ENCODE measurements at places on chromosomes 12 and 14.

GRCh38 chr12:113241191-113242025 lies 20.1 kb downstream of the TPCN1 start:
- DNase-seq = peak; percentile 98

GRCh38 chr14:38138473-38139138 lies 69.1 kb upstream of the SSTR1 start:
- no peak for DNase-seq

GRCh38 chr12:115401761-115402160 lies 717.8 kb upstream of the TBX3 start:
- DNase-seq = no peak

DNA sequence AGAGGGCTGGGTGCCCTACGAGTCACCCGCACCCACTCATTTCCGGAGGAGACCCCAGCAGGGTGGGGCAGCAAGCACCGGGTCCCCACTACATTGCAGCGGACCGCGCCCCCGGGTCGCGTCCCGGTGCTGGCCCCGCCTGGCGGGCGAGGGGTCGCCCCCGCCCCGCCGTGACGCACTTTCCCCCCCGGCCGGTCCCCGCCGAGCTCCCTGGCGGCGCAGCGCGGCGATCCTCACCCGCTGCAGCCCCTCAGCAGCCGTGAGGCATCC lies 106.1 kb downstream of the PRICKLE1 start:
- no peak for DNase-seq

DNA sequence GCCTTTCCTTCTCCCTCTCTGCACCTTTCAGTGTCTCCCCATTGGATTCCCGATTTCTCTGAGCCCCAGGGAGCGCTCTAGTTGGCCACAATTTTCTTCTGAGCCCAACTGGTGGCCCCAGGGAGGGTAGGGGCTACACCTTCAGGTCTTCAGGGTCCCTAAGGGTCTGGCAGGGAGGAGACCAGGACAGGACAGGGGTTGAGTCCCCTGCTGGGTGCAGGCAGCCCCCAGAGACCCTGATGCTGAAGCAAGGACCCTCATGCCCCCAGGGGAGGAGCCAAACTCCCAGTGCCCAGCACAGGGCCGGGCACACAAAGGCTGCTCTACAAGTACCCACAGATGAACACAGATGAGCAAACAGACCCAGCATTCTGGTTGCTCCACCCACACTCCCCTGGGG lies 12.7 kb downstream of the FOXN4 start:
- DNase-seq = no peak

- DNase-seq = peak; percentile 51
These were observed 181.1 kb upstream of the HIF1A start for GRCh38 chr14:61513986-61514830.

GRCh38 chr14:67137744-67138371 lies 51.4 kb upstream of the GARIN2 start:
- DNase-seq = peak; percentile 15

DNA sequence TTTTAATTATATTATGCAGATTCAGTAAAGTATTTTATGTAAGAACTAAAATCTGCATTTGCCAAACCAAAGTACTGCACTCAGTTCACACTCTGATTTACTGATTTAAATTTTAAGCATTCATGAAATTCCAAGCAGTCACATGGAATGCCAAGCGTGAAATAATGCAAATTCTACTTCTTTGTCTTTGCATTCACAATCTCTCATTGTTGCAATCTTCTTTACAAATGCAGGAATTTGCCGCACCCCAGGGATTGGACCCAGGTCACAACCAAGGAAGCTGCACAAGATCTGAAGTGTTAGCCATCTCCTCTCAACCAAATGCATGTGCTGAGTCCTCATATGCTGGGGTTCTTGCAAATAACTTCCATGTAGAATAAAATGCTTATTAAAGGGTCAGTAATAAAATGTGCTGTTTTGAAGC lies 71.9 kb downstream of the TUNAR start:
- no peak for DNase-seq

DNA sequence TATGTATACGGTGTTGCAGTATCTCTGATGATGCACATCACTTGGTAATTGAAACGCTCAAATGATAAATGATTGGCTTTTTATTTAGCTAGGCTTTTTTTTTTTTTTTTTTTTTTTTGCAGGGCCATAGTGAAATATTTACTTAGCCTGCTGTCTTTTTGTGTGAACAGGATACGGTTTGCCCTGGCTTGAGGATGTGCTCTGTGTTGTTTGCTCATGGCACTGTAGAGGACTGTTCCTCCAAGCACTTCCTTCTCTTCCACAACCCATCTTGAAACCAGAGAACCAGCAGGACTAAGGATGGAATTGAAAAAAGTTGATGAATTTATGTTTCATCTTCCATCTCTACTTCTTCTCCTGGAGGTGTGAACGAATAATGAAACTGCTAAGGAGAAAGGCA lies 15.5 kb upstream of the SSPN start:
- DNase-seq = no peak

- peak; percentile 36 for DNase-seq
These were observed 73.0 kb downstream of the RMST start for GRCh38 chr12:97535582-97535981.

DNA sequence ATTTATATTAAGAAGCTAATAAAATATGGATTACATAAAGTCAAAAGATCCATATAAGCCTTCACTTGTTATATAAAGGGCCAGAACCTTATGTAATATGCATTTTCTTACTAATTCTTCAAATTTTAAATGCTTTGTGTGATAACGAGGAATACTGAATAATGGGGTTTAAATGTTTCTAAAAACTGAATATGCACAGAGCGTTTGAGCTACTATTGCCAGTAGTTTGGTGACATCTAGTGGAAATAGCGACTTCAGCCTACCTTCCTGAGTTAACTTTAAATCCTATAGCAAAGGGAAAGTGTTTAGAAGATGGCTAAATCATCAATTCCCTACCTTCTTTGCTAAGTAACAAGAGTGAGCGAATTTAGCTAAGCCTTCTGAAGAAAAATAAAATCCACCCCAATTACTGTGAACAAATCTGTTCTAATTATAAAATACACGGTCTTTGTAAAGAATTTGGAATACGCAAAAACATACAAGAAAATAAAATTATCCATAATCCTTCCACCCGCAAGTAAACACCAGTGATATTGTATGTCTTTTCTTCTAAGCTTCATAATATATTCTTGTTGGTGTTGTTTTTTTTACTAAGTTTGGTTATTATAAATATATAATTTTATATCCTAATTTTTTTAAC lies 115.5 kb upstream of the G2E3 start:
- DNase-seq = peak; percentile 36

DNA sequence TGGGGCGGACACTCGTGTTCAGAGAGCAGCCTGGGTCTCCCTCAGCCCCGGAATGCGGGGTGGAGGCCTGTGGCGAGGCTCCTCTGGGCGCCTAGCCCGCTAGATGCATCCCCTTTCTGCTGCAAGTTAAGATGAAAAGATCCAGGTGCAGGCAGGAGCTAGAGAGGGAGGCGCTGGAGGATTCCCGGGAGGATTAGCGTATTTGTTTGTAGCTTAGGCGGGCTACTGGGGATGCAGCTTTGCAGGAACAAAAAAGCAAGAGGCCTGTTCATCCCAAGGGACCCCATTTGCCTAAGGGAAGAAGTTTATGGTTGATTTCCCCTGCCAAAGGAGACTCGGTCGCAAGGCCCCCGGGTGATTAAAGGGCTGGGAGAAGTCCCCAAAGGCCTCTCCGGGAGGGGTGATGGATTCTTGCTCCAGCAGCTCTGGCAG lies 824 bp downstream of the CCDC177 start:
- no peak for DNase-seq

DNA sequence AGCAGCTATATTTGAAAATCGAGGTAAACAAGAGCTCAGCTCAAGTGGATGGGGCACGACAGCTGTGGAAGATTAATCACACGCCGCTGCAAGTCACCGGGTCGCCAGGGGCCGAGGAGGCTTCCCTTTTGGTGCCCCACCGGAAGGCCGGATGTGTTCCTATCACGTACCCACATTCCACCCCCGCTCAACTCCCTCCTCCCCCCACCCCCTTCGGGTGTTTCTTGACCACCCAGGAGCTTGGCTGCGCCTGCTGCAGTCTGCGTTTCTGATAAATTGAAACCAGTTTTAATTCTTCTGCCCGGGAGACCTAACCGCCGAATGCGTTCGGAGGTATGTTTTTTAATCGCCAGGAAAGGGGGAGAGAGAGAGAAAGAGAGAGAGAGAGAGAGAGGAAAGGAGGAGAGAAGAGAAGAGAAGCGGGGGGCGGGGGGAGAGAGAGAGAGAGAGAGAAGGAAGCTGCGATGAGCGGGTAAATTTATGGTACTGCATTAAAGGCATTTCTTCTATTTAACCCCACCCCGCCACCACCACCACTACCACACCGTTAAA lies 1.8 kb downstream of the SLC8A3 start:
- DNase-seq = peak; percentile 2

- no peak for DNase-seq
These were observed 251.2 kb downstream of the GXYLT1 start for GRCh38 chr12:41893491-41893890.

- peak; percentile 58 for DNase-seq
These were observed 303.5 kb upstream of the NPAS3 start for GRCh38 chr14:32635061-32635719.

DNA sequence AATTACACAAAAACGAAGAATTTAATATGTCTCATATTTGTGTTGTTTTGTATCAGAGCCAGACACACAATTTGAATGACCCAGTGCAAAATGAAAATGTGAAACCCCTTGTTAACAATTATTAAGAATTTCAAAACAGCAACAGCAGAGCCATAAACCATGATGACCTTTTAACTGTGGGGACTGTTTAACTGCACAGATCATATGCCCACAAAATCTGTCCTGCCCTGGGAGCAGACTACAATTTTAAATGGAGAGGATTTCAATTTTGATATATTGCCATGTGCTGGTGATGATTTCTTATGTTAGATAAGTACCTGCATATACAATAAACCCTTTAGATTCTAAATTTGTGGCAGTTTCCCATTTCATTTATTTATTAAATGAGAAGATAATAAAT lies 455.5 kb upstream of the MGAT4C start:
- DNase-seq = no peak

GRCh38 chr14:79906994-79907393 lies 304.3 kb downstream of the DIO2 start:
- DNase-seq = no peak

GRCh38 chr12:31954925-31955858 lies 4.0 kb upstream of the RESF1 start:
- DNase-seq = no peak

GRCh38 chr12:50182461-50182860 lies 15.3 kb upstream of the CERS5 start:
- no peak for DNase-seq

- peak; percentile 35 for DNase-seq
These were observed 9.2 kb upstream of the TMEM117 start for GRCh38 chr12:43826681-43827080.

DNA sequence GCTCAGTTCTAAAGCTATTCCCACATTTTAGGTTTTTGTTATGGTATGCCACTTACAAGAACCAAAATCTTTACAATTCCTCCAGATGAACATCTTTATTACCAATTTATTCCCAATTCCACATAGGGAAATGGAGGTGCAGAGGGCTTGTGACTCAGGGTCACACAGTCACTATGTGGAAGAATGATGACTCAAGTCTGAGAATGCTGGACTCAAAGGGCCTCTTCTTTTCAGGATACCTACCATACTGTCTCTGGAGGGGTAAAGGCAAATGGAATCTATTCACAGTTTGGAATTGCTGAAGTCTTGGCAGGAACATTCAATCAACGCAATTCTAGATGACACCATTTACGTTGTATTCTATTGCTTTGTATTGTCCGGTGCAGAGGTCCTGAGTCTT lies 48.2 kb upstream of the MANSC4 start:
- peak; percentile 6 for DNase-seq

DNA sequence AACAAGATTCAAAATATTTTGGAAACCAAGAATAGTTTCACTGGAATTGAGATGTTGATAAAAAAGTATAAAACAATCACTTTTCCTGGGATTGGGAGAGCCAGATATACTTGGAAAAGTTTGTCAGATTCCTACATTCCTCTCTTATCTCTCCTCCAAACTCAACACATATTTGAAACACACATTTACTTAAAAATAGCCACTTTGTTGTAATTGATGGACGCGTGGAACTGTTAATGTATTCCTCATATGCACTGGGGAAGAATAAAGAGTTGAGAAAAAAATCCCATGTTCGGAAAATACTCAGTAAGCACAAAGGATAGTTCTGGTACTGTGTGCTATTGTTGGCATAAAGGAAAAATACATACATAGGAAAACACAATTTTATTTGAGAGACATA lies 195.6 kb upstream of the FLRT2 start:
- no peak for DNase-seq

DNA sequence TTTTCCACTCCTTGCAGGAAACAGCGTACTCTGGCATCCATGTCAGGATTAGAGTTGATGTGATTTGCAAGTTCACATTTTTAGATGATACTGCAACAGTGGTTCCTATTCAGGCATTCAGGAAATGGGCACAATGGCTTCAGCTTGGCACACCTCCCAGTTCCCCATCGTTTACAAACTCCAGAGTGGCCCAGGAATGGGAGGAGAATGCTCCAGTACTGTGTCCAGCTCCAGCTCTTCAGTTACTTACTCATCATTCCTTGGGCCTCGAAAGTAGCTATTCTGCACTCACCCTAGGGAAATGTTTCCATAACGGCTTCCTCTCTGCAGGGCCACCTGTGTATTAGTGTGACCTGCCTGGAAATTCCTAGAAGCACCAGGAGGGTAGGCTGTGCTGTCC lies 239.7 kb upstream of the RGS6 start:
- DNase-seq = peak; percentile 62

- DNase-seq = peak; percentile 32
These were observed 503 bp downstream of the FBXO21 start for GRCh38 chr12:117189725-117190209.

- peak; percentile 30 for DNase-seq
These were observed 10.0 kb downstream of the TMCC3 start for GRCh38 chr12:94640134-94640928.

GRCh38 chr14:54528973-54529372 lies 19.3 kb downstream of the CGRRF1 start:
- no peak for DNase-seq

- DNase-seq = peak; percentile 29
These were observed 126.4 kb upstream of the FOXN3 start for GRCh38 chr14:89543425-89543790.

GRCh38 chr14:56212521-56212920 lies 94.3 kb downstream of the PELI2 start:
- peak; percentile 30 for DNase-seq

DNA sequence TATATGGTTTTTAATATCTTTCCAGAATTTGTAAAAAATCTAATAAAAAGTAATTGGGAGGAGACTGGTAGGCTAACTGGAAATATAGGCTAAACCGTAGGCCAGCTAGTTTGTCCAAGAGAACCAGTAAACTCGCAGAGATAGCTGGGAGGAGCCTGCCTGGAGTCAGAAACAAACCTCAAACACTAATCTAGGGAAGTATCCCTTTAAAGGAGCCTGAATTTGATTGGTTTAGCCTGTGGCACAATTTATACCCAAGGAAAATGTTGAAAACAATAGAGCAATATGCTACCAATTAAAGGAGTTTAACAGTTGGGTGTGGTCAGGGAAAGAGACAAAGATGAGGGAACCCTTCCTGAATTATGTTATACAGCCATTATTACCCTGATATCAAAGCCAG lies 109.6 kb downstream of the EML5 start:
- no peak for DNase-seq
